ENCODE measurements at places on chromosomes 7 and 10. TPM values are rescaled to one million over a fixed set of nuclear protein-coding genes. Genes with fewer than 3 reads are reported as not detected.
A peak's percentile ranks its signal among the peaks of the same experiment; 100 is the strongest.

GRCh38 chr7:101243646-101244374 is 1.1 kb downstream of the FIS1 start:
- no peaks in the 10 kb centered on the region for H3K27me3 ChIP-seq
- peak overlapping the region; percentile 79 for H3K4me3 ChIP-seq
- DNase-seq: no peak
- H3K36me3 ChIP-seq: peaks cover 26% of the 10 kb centered on the region

Gene GPR141
- total RNA-seq: 0.33 TPM

DNA sequence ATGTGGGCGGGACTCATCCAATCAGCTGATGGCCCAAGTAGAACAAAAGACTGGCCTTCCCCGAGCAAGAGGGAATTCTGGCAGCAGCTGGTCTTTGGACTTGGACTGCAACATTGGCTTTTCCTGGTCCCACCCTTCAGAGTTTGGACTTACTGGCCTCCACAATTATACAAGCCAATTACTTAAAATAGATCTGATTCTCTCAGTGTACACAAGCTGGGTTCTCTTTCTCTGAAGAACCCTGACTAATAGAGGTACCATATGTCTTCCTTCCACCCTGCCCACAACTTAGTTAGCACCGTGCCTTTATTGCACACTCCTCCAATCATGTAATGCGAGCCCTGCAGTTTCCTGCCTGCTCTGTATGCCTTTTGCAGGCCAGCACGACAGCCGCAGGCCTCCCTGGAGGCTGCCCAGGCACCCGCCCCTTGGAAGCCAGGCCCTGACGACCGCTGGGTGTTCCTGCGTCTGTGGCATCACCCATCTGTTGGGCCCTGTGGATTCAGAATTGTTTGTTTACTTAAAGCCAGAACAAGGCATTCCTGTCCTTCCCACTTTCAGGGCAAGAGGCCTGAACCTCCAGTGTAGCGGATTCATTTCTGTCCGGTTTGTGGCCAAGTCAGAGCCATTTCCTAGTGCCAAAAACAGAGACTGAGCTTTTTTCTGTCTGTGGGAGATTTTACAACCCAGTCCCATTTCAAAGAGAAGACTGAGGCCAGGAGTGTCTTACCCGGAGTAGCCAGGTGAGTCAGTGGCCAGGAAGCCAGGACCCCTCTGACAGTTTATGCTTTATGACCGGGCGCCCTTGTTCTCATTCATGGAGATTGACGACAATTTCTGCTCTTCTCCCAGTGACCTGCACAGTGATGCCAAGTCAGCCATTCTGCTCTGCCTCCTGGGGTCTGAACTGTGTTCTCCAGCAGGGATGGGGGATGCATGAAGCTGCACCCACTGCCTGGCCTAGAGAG is 968 bp upstream of the INMT start:
- no peaks in the 10 kb centered on the region for H3K27me3 ChIP-seq
- H3K4me1 ChIP-seq: peaks cover 58% of the 10 kb centered on the region
- peak overlapping the region; percentile 83 for H3K27ac ChIP-seq
- H3K36me3 ChIP-seq: no peaks in the 10 kb centered on the region
- peak overlapping the region; percentile 67 for H3K4me3 ChIP-seq

- H3K4me3 ChIP-seq: no peak overlapping the region
- peaks cover 12% of the 10 kb centered on the region for H3K36me3 ChIP-seq
- peak overlapping the region; percentile 85 for H3K27ac ChIP-seq
- H3K4me1 ChIP-seq: peaks cover 61% of the 10 kb centered on the region
These were observed 32.2 kb downstream of the KCNH2 start for GRCh38 chr7:150945853-150946420.

- no peak overlapping the region for H3K4me3 ChIP-seq
- no peaks in the 10 kb centered on the region for H3K4me1 ChIP-seq
- DNase-seq: no peak
- H3K36me3 ChIP-seq: no peaks in the 10 kb centered on the region
- H3K27ac ChIP-seq: no peak overlapping the region
These were observed 15.8 kb downstream of the SCIN start for GRCh38 chr7:12586271-12586670.

DNA sequence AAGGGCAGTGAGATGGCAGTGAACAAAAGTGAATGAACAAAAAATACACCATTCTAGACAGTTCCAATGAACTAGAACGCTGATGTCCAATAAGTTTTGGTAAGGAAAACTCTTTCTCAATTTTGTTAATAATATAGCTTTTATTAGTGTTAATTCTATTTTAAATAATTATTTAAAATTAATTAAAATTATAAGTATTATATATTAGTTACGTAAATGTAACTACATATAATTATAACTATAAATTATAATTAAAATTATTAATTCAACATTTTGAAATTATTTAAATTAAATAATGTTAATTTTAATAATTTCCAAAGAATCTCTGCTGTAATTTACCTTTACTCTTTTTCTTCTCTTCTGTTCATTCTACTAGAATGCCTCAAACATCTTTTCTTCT is 5.4 kb downstream of the SRI start:
- no peak overlapping the region for H3K27ac ChIP-seq
- H3K36me3 ChIP-seq: peaks cover 74% of the 10 kb centered on the region
- DNase-seq: no peak
- H3K4me3 ChIP-seq: no peak overlapping the region
